BJ (cell line): ENCODE measurements at places on chromosomes 2 and 18.

DNA sequence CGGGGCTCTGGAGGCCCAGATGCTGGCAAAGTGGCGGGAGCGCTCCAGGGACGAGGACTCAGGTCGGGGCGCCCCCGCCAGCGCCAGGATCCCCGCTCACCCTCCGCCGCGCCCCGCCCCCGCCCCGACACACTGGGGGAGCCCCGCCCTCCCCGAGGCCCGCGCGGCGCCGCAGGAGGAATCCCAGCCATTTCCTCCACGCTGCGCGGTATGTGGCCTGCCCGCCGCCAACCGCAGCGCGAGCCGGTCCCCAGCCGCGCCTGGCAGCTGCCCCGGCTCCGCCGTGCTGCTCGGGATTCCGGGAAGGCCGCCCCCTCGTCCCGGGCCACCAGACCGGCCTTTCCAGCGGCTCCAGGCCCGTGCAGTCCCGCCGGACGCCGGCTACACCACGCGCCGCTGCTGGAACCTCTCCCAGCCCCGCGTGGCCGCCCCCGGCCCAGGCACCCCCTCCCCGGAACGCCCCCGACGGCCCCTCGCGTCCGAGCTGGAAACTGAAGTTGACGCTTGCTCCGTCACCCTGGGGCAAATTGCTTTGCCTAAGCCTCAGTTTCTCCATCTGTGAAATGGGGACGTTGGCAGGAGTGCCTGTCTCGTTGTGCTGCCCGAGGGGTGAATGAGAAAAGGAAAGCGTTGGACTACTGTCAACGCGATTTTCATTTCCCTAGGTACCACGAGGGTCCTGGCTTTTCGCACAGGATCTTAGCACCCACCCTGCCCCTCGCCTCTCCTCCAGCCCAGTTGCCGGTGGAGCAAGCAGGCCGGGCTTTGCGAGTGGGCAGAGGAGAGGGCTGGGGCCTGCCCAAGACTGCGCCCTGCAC, 53.6 kb downstream of the PKDCC start:
- DNase-seq = peak; percentile 16

GRCh38 chr2:176122683-176123410, at the start of gene HOXD9:
Gene HOXD9 (plus strand): TSS chr2:176122719. CDS start chr2:176122769, 50 bp downstream.
- no peak for DNase-seq

- DNase-seq = no peak
These were observed 10.1 kb downstream of the TWIST2 start for GRCh38 chr2:238857959-238858358.

- DNase-seq = no peak
These were observed 745 bp downstream of the MSH2 start for GRCh38 chr2:47403609-47404193.

GRCh38 chr2:191158193-191158592, 7.4 kb upstream of the STAT4 start:
- no peak for DNase-seq

DNA sequence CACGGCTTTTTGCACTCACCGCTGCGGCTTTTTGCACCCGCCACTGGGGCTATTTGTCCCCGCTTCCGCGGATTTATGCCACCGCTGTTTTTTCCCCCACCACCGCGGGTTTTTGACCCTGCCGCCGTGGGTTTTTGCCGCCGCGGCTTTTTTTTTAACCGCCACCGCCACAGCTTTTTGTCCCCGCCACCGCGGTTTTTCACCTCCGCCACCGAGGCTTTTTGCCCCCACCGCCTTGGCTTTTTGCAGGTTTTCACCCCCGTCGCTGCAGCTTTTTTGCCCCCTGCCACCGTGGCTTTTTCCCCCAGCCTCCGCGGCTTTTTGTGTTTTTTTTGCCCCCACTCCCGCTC, 2796.7 kb upstream of the TEKT4 start:
- DNase-seq = no peak

GRCh38 chr2:135494503-135494902, 36.5 kb downstream of the ZRANB3 start:
- DNase-seq = peak; percentile 3

DNA sequence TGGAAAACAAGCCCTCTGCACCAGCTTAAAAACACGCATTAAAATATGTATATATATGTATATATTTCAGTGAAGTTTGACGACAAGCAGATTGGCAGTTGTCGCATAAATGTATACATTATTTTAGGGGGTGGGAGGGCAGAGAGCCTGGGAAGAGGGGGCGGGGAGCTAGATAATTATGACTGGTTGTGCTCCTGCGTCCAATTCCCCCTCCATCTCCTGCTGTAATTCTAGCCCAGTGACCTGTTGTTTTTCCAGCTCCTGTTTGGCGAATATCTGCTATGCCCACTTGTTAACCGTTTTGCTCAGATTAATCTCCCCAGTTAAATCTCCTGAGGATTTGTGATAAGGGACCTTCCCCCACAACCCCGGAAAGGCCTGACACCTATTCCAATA, 656 bp downstream of the UNC80 start:
- no peak for DNase-seq

- DNase-seq = no peak
These were observed 14.0 kb downstream of the UGP2 start for GRCh38 chr2:63855418-63856302.

DNA sequence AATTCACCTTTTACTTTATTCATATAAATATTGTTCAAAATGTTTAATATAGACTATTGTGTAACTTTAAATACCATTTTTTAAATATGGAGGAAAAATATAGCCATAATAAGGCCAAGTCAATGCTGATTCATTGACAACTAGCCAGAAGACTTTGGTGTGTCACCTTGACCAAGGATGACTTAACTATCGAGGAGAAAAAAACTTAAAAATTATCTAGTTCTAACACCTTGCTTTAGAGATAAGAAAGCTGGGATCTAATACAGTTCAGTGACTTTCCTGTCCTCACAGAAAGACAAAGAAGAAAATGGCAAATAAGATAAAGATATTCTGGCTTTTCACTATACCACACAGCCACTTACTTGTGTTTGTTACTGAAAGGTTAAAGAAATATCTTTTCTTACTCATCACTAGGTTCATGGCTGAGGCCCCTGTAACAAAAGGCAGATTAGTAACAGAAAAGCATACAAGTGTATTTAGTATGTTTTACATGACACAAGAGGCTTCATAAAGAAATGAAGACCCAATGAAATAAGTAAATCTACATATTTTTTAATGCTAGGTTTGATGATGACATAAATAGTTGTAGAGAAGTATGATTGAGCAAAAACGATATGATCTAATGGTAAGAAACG, 65.9 kb upstream of the LRRTM1 start:
- DNase-seq = no peak

- no peak for DNase-seq
These were observed 33.9 kb downstream of the ZNF516 start for GRCh38 chr18:76461148-76461547.
